ENCODE measurements at places on chromosomes 5 and 9.

GRCh38 chr5:117947836-117948235, 1040.5 kb downstream of the DTWD2 start:
- DNase-seq, result no peak

- no peak for DNase-seq
Observed at GRCh38 chr5:118366429-118366828, 621.9 kb downstream of the DTWD2 start.

DNA sequence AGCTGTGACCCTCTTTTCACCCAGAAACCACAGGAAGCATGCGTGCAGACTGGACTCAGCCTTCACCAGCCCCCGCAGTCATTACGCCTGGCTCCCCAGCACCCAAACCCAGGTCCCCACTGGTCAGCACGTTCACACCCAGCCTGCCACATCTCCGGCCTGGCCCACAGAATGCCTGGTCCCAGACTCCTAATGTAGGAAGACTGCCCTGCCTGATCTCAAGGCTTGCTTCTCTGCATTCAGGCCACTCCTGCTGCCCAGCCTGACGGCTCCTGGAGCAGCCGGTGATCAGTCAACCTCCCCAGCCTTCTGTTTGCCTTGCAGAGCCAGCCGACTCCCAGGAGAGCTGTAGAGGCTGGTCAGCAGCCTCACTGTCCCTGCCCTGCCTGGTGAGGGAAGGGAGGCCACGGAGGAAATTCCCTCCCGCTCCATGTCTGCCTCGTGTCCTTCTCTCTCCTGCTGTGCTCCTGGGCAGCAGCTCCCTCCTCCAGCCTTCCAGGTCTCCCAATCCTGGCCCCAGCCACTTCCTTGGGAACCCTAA, 25.4 kb downstream of the ADAMTS2 start:
- DNase-seq, result peak; percentile 65

DNA sequence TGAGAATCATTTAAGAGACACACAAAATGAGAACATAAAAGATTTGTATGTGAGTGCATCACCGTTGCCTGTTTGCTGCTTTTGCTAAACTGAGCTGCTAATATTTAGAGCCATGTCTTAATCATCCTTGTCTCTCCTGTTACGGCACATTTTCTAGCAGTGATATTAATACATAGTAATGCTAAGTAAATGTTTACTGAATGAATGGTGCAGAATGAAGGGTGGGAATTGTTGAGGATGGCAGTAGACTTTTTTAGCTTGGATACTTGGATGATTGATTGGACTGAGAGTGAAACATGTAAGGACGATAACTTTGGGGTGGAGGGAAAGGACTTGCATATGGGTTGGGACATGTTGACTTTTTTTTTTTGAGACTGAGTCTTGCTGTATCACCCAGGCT, 102.3 kb upstream of the ABCA1 start:
- no peak for DNase-seq

- DNase-seq, result no peak
Observed at GRCh38 chr9:80156756-80157472, 585.1 kb downstream of the TLE4 start.

DNA sequence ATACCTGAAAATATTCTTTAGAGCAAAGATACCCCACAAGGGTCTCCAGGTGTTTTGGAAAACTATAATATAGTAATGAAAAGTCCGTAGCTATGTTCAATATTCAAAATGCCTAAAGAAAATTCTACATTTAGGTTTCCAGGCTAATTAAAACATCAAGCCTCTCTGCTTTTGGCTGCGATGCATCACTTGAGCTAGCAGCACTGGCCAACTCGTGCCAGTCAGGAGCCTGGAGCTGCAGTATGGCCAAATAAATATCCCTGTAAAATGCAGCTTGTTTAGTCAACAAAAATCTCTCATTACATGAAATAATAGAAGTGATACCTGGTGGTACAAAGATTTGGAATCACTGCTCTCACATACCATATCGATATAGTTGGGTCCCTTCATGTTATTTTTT, 181.1 kb downstream of the ELAVL2 start:
- DNase-seq, result no peak

- no peak for DNase-seq
Observed at GRCh38 chr5:126920291-126920690, 110.1 kb downstream of the MARCHF3 start.

- DNase-seq, result no peak
Observed at GRCh38 chr9:121784731-121785411, 133.4 kb downstream of the DAB2IP start.

- DNase-seq, result no peak
Observed at GRCh38 chr9:107260437-107261081, 22.5 kb upstream of the RAD23B start.

DNA sequence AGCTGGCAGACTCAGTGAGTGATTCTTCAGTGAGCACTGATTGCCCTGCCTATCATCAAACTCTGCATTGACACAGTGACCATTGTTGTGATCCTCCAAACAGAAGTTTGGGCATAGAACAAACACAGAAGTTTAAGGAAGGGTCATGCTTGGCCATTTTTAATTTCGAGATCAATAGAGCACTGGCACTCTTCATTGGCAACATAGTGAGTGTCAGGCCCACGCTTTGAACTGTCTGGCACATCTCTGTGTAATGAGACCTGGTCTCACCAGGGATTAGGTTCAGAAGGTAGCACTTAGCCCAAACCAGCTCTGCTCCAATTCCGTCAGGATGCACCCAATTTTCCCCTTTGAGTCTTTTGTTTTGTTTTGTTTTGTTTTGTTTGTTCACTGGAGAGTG, 127.1 kb upstream of the MOCS2 start:
- DNase-seq, result no peak

- DNase-seq, result no peak
Observed at GRCh38 chr9:110809038-110809595, 140.5 kb downstream of the MUSK start.

GRCh38 chr9:70677055-70677735, 262.7 kb upstream of the KLF9 start:
- DNase-seq, result no peak

- no peak for DNase-seq
Observed at GRCh38 chr5:179377421-179378115, 32.3 kb upstream of the ADAMTS2 start.

DNA sequence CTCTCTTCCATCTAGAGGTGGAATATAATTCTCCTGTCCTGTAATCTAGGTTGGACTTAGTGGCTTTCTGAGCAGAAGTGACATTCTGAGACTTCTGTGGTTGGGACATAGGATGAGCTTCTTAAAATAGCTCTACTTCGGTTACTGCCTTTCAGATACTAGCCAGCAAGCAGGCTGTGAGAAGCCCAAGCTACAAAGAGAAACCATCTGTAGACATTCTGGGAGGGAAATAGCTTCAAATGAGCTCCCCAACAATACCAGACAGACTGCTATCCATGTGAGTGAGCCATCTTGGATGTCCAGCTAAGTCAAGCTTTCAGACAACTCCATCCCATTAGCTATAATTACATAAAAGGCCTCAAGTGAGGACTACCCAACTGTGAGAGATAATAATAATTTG, 568.9 kb downstream of the DMRTA1 start:
- DNase-seq, result no peak

DNA sequence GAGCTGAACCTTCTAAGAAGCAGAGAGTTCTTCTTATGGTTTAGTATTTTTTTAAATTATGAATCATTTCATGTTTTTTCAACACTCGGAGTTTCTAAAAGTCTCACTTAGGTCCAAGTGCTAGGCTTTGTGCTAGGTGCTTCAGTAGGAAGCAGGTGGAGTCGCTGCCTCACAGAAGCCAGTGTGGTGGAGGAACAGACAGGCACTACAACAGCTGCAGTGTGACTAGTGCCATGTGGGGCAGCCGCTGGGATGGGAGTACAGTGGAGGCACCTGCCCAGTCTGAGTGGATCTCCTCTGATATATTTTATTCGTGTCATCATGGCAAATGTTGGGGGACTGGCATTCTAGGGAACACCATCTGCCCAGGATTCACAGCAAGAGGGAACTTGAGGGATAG, 15.3 kb downstream of the PCDHGC5 start:
- DNase-seq, result no peak

DNA sequence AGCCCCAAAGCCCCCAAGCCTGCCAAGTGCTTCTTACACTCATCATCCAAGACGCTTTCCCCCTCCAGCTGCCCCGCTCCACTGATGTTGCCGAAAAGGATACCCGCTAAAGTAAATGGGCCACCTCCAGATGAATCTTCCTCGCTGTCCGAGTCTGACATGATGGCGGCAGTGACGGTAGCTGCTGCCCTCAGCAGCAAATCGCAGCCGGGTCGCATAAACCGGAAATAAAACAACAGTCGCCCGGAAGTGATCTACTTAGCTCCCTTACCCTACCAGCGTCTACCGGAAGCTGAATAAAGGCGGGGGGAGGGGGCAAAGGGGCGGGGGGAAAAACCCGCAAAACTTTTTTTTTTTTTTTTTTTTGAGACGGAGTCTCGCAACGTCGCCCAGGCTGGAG, at the start of gene TAF1L:
TSS of gene TAF1L (minus strand) at position 308 of the 400 bp plus-strand sequence. CDS start at position 218, 90 bp downstream.
- DNase-seq, result no peak

DNA sequence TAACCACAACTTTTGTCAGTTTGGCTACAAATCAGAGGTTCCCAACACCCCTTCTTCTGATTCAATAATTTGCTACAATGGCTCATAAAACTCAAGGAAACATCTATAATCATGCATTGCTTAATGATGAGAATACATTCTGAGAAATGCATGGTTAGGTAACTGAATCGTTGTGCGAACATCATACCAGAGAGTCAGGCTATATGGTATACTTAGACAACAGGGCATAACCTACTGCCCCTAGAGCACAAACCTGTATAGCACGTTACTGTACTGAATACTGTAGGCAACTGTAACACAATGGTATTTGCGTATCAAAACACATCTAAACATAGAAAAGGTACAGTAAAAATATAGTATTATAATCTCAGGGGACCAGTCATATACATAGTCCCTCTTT, 31.0 kb upstream of the RNF38 start:
- DNase-seq, result no peak

- DNase-seq, result no peak
Observed at GRCh38 chr9:123929177-123929869, 603 bp downstream of the DENND1A start.

DNA sequence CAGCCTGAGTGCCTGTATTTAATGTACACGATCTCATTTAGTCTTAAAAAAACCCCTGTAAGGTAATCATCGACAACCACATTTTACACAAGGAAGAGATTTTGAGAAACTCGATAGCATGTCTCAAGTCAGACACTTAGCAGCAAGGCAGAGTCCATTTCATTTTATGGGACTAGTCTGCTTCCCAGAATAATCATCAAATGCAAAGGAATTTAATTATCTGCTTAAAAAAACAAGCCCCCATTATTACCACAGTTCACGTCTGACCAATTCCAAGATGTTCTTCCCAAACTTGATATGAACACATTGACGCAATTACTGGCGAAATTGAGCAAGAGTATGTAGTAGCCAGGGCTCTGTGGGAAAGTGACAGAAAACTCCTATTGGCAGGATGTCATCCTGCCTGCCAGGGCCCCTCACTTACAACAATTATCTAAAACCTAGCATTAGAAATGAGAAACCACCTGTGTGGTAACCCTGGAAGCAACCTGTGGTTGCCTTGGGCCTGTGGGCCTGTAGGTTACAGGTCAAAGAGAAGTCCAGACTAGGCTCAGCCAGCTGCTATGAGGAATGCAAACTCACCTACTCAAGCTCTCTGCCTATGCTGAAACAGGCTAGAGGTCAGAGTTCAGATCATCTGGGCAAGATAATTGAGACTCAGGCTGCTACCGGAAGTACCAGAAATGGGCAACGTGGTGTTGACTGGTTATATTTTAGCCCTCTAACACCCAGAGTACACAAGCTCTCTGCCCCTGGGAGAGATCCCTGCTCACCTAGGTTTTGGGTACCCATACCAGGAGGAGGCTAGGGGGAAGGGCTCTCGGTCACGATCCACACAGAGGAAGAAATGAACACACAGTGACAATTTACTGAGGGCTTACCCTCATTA, 1.6 kb downstream of the B4GALT1 start:
- DNase-seq, result no peak

DNA sequence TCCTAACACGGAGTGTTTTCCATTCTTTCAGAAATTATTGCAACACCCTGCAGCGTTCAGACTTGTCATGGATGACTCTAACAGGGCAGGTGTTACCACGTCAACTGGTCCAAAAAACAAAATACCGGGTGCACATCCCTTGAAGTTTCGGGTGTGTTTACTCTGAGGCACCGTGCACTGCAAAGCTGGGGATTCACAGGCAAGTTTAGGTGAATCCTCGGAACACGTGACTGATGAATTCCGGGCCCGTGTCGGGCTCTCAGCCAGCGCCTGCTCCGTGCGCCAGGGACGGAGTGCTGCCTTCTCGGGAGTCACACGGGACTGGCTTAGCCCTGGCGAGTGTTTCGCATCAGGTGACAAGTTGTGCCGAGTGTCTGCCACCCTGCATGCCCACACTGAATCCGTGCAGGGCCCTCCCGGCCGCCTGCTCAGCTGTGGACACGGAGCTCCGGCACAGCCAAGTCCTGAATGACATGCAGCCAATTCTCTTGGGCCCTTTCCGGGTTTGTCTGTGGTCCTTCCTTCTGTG, 66.0 kb upstream of the IRX4 start:
- no peak for DNase-seq

- DNase-seq, result no peak
Observed at GRCh38 chr9:89171231-89171630, 7.4 kb downstream of the SHC3 start.

GRCh38 chr9:132773764-132774339, 103.6 kb downstream of the GTF3C4 start:
- no peak for DNase-seq

DNA sequence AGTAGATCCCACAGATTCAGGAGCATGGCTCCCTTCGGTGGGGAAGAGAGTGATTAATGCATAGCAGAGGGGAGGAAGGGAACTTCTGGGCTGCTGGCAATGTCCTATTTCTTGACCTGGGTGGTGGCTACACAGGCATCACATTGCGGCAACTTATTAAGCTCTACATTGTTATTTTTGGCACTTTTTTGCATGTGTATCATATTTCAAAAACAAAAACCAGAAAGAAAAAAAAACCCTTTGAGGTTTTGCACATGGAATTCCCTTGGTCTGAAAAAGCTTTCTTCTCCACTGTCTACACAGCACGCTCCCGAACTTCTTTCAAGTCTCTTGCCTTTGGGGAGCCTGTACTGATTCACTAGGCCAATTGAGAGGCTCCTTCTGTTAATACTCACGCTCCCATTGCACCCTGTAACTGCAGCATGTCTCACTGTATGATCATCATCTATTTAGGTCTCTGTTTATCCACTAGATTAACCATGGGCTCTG, 25.1 kb downstream of the CEMIP2 start:
- DNase-seq, result no peak

GRCh38 chr5:74028406-74028805, 402.4 kb downstream of the ARHGEF28 start:
- no peak for DNase-seq

- DNase-seq, result no peak
Observed at GRCh38 chr9:78009186-78009585, 22.4 kb downstream of the GNAQ start.

DNA sequence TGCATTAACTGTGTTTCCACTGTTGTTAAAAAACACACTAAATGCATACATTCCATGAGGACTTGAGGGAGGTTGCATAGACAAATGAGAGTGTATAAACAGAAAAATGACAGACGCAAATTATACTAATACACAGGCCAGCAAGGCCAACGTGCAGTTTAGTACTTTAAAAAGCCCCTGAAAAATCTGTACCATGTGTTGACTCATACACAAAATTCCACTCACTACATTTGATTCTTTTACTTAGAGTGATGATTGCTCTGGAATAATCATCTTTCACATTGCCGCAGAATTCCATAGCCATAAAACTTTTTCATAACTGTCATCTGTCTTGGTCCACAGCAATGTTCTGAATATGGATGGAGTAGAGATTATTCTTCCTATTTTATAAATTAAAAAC, 215.7 kb downstream of the FAM114A2 start:
- DNase-seq, result no peak
